Activated CD8-positive, alpha-beta memory T cell treated with anti-CD3 and anti-CD28 coated beads for 48 hours (primary cell): ENCODE measurements at places on chromosomes 2 and 18.

DNA sequence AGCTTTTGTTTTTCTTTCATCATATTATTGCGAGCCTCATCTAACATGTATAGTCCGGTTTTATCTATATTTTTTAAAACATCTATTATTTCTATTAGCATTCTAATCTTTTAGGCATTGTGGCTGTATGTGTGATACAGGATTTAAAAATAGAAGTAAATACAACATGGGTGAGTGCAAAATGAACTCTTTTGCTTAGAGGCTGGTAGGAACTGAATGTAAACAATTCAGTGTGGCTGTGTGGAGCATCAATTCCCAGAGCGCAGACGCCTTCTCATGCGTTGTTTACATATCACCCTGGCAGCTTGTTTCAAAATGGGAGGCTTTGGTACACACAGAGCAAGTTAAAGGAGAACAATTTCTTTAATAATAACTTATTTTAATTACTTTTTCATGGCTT lies 836 bp downstream of the DTNA start:
- DNase-seq, result no peak

DNA sequence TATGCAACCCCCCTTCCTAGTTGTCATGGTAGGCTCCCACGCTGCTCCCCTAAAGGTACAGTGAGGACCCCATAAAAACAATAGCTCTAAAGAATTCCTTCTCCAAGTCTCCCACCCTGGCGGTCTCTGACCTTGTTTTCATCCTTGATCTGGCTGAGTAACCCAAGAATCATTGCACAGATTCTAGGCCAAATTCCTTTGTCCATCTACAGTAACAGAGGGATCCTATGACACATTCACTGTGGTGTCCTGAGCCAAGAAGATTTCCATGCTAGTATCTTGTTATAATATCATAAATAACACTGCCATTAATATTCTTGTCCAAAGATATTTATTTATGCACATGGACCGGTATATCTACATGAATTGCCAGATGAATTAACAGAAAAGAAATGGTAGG lies 240.2 kb downstream of the CYP26B1 start:
- no peak for DNase-seq

DNA sequence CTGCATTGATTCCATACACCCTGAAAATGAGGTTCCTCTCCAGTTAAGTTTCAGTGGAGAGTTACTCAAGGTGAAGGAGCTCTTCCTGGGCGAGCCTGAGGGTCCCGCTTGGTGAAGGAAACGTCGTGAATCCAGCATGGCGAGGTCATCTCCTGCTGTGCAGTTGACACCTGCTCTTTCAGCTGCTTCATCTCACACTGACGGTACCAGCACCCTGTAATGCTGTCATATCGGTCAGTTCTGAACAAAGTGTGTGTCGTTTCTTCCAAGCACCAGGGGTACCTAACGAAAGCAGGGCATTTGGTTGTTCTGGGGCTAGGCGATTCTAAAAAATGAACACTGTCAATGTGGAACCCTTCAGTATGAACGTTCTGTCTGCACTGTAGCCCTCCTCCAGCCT lies 52.6 kb downstream of the ITGB1BP1 start:
- DNase-seq, result no peak

- no peak for DNase-seq
These were observed 8.4 kb downstream of the PHLPP1 start for GRCh38 chr18:62723666-62724281.

DNA sequence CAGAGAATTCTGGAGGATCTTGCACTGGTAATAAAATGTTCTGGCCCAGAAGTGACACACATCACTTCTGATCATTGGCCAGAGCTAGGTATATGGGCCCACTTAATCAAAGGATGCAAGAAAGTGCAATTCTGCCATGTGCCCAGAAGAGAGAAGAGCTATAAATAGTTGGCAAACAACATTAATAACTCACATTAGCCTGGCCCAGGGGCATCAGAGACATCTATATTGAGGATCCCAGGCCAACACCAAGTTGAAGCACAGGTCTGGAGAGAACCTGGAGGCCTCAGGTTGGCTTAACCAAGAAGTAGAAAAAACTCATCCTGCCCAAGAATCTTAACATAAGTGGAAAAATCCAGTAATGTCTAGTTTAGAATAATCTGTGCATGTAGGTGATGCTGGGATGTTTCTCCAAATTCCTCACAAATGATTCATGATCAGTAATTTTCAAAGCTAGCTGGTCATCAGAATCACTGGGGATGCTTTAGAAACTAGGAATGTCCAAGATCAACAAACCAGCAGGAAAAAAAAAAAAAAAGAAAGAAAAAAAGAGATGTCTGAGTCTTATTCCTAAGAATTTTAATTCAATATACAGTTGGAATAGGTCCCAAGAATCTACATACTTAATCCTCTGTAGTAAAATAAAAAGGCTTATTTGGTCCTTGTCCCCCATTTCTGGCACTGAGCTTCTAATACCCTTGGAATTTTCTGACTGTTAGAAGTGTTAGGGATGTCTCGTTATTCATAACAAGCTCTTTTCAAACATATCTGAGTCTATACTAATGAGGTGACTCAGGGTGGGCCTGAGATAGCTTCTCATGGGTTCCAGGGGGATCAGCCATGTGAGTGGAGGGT lies 35.0 kb upstream of the EVA1A start:
- no peak for DNase-seq

DNA sequence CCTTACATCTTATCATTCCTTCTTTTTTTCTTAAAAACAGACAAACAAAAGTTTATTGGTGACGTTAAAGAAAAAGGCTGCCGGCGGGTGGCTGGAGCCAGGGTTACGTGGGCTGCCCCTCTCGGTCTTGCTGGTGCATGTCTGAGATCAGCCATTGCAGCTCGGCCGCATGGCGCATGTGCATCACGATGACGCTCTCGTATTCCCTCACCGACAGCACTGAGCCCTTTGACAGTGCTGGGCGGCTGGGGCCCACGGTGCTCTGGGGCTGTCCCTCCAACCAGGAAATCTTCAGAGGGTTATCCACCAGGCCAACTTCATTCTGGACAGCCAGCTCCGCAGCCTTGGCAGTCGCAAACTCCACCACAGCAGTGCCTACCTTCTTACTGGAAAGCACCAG lies 1081.8 kb upstream of the TMEFF2 start:
- no peak for DNase-seq

DNA sequence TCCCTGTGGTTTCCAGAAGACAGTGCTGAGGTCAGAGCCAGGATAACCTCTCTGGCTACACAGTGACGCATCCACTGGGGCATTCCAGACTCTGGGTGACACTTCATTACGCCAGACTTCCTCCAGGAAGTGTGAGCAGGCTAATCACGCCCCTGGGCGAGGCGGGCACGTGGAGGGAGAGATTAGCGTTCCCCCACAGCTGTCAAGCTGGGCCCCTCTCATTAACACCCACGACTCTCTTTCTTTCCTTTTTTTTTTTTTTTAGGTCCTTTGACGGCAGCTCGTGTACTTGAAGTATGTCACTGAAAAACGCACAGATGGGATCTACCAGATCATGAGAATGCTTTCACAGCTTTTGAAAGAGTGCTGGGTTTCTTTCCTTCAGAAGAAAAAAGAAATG lies 274.6 kb downstream of the AFF3 start:
- no peak for DNase-seq

- DNase-seq, result no peak
These were observed 54.7 kb downstream of the ARHGAP15 start for GRCh38 chr2:143183804-143184463.

- DNase-seq, result no peak
These were observed 116.9 kb downstream of the SMAD7 start for GRCh38 chr18:48833701-48834412.

DNA sequence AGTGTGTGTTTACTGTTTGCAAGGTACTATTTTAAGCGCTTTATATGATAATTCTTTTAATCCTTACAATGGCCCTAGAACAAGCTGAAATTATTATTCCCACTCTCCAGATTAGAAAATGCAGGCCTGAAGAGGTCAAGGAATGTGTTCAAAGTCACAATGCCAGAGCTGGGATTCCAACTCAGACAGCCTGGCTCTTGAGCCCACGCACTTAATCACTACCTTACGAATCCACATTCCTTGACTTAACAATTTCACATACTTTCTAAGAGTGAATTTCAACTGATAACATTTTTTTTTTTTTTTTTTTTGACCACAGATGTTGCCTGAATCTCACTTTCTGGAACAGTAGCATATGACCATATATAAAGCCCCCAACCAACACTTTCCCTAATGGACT lies 400.3 kb downstream of the NCKAP5 start:
- no peak for DNase-seq

GRCh38 chr2:127226520-127227263 lies 6.6 kb upstream of the CYP27C1 start:
- DNase-seq, result no peak

GRCh38 chr2:16821692-16822091 lies 156.1 kb upstream of the CYRIA start:
- no peak for DNase-seq

GRCh38 chr2:177165061-177165583 lies 47.5 kb upstream of the HNRNPA3 start:
- no peak for DNase-seq

DNA sequence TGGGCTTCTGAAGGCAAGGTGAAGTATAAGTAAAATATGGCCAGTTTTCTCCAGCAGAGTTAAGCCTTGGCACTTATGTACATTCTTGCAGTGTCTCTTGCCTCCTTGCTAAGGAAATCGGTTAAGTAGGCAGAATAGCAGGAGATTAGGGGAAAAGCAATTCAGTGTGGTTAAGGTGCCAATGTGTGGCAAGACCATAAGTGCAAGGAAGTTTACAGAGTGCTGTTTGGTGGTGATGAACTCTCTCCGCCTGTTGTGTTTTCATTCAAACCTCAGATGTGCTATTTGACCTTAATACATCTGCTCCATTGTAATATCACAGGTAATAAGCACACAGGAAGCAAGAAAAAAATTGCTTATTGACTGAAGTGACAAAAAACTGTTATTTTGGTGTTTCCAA lies 156.1 kb downstream of the MGAT5 start:
- no peak for DNase-seq

DNA sequence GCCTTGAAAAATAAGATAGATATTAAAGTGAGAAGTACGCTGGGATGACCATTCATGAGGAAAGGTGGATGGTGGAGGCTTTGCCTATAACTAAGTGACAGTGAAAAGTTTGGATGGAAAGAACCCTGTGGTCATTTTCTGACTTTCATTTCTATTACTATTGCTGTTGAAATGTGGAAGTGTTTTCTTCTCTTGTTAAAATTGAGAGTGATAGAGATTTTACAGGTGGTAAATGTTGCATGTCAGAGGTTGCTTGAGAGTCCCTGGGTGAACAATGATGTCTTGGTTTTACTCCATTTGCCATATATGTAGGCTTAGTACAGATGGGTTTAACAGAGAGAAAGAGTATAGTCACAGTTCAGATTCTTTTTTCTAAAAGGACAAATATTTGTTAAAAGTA lies 18.4 kb downstream of the NCOA1 start:
- DNase-seq, result no peak

DNA sequence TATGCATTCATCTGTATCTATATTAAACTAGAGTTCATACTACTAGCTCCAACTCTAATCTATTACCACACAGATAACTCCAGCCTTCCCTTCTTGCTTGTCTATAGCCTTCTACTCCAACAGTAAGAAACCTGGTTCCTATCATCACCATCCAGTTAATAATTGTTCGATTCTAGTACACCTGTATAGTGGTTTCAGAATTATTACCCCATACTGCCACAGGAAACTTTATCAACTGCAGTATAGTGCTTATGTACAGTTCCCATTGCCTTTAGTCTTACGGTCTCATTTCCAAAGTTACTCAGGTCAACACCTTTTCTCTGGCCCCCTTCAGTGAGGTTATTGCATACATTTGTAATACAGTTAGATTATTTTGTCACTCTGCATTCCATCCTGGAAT lies 14.5 kb downstream of the METTL8 start:
- DNase-seq, result no peak

- no peak for DNase-seq
These were observed 10.9 kb downstream of the FAM98A start for GRCh38 chr2:33588232-33588631.

DNA sequence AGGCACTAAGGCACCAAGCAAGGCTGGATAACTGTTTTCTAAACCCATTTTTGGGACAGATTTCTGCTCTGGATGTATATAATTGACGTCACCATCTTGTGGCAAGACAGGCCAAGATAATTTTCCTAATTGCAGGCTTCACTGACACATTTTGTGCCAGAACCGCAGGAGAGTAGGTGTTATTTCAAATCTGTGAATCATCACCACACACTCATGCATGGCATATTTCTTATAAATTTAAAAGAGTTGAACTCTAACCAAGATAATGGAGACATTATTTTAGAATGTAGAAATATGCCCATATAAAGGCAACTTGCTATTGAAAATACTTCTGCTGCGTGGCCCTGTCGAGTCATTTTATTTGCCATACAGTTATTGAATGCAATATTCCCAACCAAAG lies 68.3 kb upstream of the ACYP2 start:
- DNase-seq, result no peak

DNA sequence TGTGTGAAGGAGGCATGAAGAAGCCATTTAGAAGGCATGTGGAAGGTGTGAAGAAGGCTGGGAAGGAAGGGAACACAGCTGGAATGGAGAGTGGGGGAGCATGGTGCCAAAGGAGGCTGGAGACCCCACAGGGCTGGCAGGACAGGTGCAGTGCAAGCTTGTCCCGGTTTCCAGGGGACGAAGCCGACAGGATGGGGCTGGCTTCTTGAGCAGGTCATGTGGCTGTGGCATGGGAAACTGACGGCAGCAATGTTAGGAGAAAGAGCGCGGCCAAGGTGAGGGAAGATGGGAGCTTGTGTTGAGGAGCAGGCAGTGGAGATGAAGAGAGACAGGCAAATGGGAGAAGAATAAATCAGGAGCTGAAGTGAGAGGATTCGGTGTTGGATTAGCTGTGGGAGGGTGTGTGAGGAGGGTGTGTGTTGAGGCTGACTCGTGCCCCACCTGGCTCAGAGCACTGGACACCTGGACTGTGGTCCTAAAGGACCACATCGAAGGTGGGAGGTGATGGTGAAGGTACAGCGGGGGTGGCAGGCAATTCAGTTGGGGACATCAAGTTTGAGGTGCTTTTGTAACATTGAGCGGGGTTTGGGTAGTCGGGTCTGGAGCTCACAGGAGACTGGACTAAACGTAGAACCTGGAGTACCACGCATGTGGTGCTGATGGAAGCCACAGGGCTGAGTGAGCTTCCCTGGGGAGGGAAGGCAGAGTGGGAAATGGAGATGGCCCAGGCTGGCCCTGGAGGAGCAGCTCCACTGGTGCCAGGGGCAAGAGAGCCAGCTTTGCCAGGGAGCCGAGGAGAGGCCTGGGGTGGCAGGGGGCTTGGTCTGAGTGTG lies 165.6 kb upstream of the HDAC4 start:
- no peak for DNase-seq

DNA sequence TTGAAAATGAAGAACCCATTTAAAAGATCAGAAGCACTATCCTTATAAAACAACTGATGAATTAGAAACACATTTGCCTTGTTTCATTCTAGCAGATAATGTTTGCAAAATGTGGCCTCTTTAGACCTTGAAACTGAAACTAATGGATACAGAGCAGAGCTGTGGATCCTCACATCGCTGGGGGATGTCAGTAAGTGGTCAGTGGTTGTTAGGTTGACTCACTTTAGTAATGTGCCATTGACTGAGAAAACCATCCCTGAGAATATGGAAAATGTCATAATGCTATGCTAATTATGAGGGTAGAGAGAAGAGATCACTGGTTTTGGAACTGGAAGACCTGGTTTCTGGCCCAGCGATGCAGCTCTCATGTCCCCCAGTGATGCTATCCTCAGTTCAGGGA lies 176.7 kb downstream of the MYO1B start:
- DNase-seq, result no peak
